ENCODE measurements at places on chromosomes 6 and 20.

DNA sequence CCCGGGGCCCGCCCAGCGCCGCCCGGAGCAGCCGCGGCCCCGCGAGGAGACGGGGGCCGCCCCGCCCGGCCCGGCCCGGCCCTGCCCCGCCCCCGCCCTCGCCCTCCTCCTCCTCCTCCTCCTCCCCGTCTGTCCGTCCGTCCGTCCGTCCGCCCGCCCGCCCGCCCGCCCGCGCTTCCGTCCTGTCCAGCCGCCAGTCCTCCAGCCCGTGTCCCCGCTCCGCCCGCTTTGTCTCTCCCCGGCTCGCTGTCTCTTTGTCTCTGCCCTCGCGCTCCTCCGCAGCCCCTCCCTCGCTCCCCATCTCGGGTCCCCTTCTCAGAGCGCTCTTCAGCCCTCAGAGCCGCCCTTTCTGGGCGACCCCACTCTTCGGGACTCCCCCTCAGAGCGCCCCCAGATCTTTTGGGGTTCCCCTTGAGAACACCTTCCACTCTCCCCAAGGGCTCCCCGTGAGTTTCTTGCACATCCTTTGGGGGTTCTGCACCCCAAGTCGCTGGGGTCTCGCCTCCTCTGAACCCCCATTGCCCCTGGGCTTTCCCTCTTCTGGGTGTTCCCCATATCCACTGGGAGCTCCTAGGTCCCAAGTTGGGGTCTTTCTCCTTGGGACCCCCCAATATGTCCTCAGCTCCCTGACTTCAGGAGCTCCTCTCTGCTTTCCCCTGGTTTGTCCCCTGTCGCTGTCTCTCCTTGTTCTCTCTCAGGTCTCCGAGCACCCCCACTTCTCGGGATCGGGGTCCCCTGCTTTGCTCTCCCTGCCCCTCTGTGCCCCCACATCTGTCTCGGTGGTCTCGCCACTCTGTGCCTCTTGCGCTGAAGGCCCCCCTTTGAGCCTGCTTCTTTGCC, 79.5 kb upstream of the MYL9 start:
- DNase-seq, result peak; percentile 35

GRCh38 chr20:37956107-37956585, 53.2 kb downstream of the VSTM2L start:
- no peak for DNase-seq

GRCh38 chr6:124158024-124158423, 354.4 kb downstream of the NKAIN2 start:
- DNase-seq, result no peak

DNA sequence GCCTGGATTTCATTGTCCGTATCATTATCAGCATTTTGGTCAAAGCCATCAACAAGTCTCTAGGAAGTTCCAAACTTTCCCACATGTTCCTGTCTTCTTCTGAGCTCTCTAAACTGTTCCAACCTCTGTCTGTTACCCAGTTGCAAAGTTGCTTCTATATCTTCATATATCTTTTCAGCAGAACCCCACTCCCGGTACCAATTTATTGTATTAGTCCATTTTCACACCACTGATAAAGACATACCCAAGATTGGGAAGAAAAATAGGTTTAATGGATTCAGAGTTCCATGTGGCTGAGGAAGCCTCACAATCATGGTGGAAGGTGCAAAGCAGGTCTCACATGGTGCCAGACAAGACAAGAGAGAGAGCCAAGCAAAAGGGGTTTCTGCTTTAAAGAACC, 293.2 kb downstream of the EPM2A start:
- DNase-seq, result no peak

All from CD8-positive, alpha-beta T cell (primary cell).